ENCODE measurements at places on chromosomes 3 and 15.

DNA sequence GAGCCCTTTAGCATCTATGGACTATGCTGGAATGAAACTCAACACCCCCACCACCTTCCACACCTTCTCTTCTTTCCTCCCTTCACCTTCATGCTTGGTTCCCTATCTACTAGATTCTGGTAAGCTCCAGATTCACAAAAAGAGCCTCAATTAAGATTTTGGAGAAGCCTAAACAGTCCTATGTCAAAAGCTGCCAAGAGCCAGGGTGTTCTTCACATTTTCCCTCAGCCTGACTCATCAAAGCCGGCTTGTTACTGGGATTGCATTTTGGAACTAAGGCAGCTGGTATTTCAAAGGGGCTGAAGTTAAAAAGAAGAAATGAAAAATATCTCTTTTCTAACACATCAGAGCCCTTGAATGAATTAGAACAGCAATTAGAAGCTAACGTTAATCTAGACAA is 247.7 kb downstream of the MYRIP start:
- DNase-seq: peak; percentile 65

DNA sequence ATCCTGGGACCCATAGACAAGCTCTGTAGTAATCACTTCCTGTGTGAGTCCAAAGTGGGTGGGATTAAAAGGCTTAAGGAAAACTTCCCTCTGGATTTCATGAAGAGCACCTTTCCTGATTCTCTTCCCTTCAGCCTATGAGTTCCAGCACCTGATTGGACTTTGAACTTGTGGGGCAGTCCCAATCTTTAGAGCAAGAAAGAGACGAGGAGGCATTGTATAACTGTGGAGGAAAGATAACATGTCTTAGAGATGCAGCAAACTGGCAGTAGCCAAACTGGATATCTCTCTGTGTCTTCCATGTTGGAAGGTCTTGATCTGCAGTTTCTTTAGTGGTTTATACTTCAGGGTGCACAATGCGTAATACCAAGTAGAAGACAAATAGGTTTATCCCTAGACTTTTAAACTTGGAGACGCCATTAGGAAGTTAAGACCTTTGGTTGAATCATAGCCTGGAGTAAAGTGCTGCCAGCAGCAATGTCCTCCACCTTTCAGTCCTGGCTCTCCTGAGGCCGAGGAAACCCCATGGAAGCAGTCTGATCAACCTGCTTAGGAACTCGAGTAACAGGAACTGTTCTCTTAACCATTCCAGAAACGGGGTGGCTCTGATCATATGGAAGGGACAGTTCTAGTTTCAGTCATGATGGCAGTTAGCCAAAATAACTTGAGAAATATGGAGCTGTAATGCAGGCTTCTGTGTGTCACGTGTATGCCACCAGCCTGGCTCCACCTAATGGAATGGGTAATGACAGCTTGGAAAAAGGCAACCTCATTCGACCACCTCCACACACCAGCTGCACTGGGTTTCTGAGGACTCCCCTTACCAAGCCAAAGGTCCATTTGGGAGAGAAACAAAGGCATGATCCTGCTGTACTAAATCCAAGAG is 4.7 kb downstream of the EIF1B start:
- DNase-seq: no peak

GRCh38 chr15:89758981-89759380 is 7.9 kb upstream of the MESP1 start:
- DNase-seq: no peak

DNA sequence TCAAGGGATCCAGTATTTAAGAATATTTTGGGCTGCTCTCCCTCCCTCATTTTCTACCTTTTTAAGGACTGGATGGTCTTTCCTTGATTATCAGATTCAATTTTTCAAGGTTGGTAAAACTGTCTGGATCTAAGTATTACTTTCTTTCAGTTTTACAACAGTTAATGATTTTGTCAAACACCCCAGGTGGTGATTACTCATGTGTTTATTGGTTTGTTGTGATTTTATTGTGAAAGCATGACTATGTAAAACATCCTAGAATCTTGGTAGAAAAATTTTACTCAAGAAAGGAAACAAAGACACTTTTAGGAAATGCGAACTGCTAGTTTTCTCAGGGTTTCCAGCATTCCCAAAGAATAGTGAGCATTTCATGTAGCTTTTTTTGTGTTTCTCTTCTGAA is 7.3 kb downstream of the GTF2E1 start:
- no peak for DNase-seq

GRCh38 chr3:128128251-128128650 is 4.6 kb upstream of the RUVBL1 start:
- no peak for DNase-seq

DNA sequence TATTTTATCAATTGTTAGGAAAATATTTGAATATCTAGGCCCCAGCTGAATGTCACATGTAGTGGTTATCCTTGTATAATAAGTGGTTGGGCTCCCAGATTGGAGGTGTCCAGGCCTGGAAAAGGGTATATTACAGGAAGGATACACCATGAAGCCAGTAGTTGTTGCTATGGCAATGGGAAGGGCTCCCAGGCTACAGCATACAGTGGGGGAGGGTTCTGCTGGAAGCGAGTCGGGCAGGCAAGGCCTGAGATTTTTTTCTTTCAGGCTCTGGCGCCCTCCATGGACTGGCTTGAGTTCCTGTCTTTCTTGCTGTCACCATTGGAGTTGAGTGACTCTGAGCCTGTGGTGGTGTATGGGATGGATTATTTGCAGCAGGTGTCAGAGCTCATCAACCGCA is 8.9 kb downstream of the ECE2 start:
- DNase-seq: peak; percentile 56

DNA sequence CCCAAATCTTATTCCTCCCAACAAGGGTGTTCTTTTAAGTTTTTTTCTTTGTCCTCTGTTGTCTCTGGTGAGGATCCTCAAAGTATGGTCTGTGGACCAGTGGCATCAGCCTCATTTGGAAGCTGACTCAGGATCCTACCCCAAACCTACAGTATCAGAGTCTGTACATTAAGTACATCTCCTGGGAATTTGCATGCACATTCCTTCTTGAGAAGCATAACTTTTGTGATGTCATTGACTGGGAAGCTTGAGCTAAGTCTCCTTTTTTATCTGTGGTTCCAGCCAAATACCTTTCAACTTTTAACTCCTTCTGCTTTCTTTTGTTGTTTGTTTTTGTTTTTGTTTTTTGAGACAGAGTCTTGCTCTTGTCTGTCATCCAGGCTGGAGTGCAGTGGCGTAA is 40.5 kb downstream of the ARMC8 start:
- no peak for DNase-seq

DNA sequence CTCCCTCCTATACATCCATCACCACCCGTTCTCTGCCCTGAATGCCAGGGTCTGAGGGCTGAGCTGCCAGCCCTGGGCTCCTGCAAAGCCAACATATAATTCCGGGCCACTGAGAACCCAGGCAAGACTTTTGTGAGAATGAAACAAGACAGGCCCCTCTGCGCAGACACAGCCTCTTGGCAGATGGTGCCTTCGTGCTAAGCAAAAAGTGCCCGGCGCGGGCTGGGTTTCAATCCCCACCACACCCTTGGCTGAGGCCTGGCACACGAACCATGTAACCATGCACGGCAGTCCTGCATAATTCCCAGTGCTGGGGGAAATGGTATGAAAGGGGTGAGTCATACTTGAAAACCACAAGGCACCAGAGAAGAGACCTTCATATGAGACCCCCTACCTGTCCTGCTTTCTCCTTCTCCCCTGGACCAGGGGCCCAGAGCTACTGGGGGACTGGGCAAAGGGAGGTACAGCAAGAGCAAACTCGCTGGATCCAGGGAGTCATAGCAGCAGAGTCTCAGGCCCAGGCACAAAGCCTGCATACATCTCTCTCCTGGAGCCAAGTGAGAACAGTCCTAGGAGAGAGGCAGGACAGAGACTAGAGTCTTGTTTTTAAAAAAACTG is 26.1 kb upstream of the LOXL1 start:
- no peak for DNase-seq
